Posterior cingulate gyrus (tissue), 11 donors: ENCODE measurements at places on chromosomes 12 and 14.

- DNase-seq, result no peak
Observed at GRCh38 chr12:111673503-111673902, 12.3 kb downstream of the BRAP start.

DNA sequence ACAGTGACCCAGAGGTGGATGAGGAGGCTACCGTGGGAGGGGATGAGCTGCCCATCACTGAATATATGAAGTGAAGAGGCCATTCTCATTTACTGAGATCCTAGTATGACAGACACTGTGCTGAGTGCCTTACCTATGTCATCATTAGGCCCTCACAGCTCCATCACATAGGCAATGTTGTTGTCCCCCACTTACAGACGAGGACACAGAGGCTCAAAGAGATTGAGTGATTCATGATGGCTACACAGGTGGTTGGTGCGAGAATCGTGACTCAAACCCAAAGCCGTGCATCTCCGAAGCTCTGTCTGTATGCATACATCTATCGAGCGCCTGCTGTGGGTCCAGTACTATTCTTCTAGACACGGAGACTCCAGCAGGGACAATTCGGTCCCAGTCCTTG is 5.9 kb upstream of the CCDC197 start:
- DNase-seq, result no peak

DNA sequence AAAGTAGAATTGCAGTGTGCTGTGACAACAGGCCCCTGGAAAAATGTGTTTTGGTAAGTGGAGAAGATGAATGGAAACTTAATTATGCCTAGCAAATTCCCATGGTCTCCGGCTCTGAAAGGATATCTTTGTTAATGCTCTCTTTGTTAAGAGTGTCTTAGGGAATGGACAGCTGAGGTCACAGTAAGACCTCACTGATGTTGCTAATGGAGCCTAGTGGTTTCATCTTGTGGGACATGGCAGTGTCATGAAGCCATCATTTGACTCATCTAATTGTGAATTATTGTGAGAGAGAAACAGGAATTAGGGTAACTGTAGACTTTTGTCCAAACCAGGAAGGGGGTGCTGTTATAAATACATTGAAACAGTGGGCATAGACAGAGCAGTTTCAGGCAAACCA is 330.3 kb downstream of the TMTC2 start:
- no peak for DNase-seq

- DNase-seq, result no peak
Observed at GRCh38 chr14:104678346-104678745, 11.1 kb upstream of the INF2 start.

DNA sequence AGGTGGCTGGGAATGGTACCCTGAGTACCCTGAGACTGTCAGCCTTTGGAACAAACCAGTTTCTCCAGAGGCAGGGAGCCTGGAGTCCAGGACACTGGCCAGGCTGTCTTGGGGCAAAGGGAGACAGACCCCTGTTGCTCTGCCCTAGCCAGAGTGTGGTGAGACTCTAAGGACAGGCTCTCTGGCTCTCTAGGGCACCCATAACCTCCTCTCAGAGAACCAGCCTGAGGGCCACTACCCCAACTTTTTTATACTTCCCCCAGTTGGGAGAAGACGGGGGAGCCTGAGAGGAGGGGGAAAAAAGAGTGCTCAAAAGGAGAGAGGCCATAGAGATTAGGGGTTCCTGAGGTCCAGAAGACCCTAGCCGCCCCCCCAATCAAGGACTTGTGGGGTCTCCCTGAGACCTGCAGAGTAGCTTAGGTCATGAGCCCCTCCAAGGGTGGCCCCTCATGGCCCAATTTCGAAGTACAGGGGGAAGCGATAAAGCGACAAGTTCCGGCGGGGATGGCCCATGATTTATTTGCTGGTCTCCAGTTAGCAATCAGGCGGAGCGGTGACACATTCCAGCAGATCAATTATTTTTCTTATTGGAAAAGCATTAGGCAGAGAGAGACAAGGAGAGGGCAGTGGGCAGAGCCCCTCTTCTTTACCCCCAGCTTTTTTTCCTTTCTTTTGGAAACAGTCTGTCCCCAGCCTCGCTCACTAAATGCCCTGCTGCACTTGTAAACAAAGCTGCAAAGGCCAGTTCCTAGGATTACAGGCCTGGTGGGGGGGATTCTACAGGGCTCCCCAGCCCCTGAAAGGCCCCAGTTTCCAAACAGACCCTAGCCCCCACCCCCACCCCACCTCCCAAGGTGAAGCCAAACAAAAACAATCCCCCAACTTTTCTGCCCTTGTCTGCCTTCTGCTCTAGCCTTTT is 1.5 kb downstream of the HOXC8 start:
- DNase-seq, result no peak

GRCh38 chr14:68512088-68512487 is 280.8 kb downstream of the ZFP36L1 start:
- DNase-seq, result no peak

DNA sequence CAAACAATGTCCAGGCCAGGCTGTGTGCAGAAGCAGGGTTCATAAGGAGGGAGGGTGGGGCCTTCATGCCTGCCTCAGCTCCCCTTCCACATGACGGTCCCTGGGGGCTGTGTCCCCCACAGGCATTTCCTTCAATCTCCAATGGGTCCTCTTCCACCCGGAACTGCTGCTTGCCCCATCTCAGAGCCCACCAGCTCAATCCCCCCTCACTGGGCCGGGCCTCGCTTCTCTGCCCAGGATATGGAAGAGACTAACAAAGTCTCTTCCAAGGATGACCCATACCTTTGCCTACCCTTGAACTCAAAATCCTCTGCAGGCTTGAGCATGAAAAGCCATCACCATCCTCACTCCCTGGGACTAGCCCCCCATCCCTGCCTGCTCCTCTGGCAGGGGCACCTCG is 28.4 kb upstream of the FAM181A start:
- no peak for DNase-seq

GRCh38 chr12:14782756-14783155 is 20.5 kb downstream of the WBP11 start:
- no peak for DNase-seq

DNA sequence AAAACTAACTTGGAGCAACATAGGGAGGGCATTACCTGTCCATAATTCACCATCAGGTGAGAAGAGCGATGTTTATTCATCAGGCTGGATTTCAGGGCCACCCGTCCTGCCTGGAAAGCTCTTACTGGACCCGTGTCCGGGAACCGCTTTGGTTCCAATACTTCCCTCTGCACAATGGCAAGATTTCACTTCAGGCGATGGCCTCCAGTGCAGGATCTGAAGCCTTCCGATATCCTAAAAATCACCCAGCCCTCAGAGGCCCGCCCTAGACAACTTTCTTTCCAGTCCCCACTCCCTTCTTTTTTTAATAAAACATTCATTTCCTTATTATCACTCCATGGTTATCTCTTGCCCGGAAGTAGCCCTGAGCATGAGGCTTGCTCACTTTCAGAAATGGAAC is 92.5 kb downstream of the BCL11B start:
- DNase-seq, result no peak

DNA sequence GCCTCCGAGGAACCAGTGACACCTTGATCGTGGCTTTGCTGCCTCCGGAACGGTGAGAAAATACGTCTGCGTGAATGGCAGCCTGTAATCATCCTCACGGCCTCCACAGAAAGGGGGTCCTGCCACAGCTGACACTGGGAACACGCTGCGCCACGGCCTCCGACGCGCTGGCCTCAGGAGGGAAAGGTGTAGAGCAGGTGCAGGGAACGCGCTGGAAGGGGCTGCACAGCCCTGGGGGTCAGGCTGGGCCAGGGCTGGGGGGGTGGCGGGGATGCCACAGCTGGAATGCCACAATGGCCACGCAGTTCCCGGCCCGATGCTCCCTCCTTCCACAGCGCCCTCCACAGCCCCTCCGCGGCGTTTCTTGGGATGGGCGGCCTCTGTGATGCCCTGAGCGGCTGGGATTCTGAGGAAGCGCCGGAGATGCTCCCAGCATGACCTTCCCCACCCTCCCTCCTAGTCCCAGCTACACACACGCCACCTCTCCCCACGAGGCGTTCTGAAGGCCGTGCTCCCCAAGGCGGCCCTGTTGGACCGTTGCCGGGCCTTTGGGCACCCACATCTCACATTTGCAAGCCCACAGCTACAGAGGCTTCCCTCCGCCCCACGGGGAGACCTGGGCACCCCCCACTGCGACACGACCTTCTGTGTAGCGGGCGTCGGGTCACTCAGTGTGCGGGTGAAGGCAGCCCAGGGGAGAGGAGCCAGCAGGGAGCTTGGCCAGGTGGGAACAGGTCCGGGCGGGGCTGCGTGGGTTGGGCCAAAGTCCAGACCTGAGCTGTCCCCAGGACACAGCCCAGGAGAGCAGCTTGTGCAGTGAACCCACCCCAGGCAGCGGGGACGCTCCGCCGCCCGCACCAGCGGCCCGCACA is 31.8 kb upstream of the GALNT9 start:
- DNase-seq, result no peak

- DNase-seq, result no peak
Observed at GRCh38 chr12:113055594-113056380, 743 bp upstream of the DTX1 start.

GRCh38 chr14:99937475-99938244 is 127.6 kb upstream of the EVL start:
- DNase-seq, result no peak

DNA sequence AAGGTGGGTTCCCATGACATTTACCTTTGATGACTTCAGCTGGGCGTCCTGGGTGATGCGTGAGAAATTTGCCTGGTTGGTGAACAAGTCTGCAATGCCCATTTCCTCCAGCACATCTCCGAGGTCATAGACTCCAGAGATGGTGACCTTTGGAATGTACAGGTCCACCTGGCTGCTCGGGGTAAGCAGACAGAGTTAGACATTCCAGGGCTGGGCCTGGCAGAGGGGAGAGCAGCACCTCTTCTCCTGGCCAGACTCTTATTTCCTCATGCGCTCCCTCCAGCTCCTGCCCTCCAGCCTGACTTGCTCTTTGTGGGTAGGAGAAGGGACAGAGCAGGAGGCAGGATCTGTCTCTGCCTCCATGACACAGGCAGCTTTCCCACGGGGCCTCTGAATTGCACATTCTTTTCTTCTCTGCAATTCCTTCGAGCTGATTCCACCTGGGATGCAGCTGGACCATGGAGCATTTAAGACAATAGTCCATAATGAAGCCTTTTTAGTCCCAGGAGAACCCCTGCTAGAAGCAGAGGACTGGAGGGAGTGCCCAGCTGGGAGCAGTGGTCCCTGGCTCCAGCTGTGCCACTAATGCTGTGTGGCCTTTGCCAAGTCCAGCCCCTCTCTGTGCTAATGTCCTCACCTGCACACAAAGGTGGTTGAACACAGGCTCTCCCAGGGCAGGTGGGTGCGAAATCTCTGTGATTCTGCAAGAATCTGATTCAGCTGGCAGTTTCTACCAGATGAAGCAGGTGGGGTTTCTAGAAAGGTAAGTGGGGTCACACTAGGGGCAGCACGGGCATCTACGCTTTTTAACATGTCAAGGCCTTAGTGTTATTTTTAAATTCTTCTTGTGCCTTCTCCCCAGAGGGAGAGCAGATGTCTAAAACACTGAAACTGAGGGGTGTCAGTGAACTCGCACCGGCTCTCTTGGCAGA is 13.2 kb upstream of the SERPINA10 start:
- DNase-seq, result no peak

DNA sequence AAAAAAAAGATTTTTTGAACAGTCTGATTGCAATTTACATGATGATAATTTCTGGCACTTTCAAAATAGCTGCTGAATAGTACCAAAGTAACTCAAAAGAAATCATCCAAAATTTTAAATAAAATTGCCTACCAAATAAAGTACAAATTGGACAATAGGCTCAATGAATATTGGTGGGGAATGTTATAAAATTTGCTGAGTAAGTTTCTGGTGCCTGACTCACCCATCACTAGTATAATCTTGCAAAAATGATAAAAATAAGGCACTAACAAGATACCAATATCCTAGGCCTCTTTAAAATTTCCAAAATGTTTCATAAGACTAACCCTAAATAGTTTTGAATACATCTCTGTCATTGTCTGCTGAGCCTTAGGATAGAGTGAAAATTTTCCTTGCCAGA is 145.3 kb upstream of the LRFN5 start:
- DNase-seq, result no peak

GRCh38 chr12:84157170-84157569 is 755.4 kb downstream of the SLC6A15 start:
- DNase-seq, result no peak

- no peak for DNase-seq
Observed at GRCh38 chr12:85310456-85311076, 30.5 kb downstream of the ALX1 start.

DNA sequence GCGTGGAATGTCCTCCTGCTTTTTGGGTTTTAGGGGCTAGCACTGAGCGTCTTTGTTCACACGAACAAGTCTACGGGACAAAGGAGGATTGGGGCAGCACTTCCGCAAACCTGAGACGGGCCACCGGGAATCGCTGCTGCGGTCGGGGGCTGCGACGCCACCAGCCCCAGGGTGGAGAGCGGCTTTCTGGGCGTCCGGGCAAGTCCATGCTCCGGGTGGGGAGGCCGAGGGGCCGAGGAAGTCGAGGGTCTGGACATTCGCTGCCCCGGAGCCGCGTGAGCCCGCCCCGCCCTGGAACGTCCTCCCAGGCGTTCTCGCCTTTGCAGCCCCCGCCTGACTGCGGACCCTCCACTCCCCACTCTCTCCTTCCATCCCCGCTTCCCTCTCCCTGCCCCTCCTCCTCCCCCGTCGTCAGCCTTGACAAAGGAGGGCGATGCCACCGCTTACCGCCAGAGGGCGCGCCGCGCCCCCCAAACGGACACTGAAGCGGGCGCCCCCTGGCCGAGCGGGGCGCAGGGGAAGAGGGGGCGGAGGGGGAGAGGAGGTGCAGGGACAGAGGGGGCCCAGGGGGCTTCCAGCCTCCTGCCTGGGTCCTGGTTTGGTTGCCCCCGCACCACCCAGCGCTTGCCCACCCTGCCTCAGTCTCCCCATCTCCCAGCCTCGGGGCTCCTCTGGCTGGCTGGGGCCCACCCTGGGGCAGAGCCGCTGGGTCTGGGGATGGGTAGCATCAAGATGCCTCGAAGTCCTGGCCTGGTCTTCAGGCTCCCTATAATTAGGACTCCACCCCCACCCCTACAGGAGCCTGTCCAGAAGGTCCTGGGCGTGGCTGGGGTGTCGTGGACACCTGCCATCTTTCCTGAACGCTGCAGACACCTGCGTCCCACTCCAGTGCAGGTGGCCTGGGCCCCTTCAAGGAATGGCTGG is 39.1 kb upstream of the INF2 start:
- DNase-seq, result peak; percentile 80

GRCh38 chr12:18951218-18951617 is 178.3 kb upstream of the PLEKHA5 start:
- no peak for DNase-seq

GRCh38 chr12:28051516-28052354 is 79.2 kb upstream of the PTHLH start:
- no peak for DNase-seq

DNA sequence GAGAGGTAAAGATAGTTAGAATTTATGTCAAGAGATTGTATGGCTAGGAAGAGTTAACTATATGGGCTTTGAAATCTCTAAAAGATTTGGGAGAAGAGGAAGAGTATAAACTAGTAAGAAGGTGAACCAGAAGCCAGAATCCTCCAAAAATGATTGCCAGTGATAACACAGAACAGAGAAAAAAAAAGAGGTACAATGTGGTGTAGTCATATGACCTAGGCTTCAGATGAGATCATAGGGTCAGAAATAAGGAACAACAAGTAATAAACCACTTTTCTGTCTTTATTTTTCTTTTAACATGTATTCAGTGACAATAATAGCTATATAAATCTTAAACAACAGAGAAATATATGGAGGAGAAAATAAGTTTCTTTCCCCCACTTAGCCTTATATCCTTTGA is 2.0 kb upstream of the NECAP1 start:
- no peak for DNase-seq
